ENCODE measurements at places on chromosomes 13 and 19. TPM values are rescaled to one million over a fixed set of nuclear protein-coding genes. Genes with fewer than 3 reads are reported as not detected.

- H3K27ac ChIP-seq: peak overlapping the region; percentile 51
- H3K36me3 ChIP-seq: no peaks in the 10 kb centered on the region
- DNase-seq: no peak
- H3K4me1 ChIP-seq: peaks cover 23% of the 10 kb centered on the region
- peaks cover 5% of the 10 kb centered on the region for H3K27me3 ChIP-seq
Measured at GRCh38 chr13:36530861-36531590, 98.7 kb downstream of the CCNA1 start.

- DNase-seq: no peak
- H3K27me3 ChIP-seq: no peaks in the 10 kb centered on the region
- no peak overlapping the region for H3K4me3 ChIP-seq
- no peak overlapping the region for H3K27ac ChIP-seq
- H3K4me1 ChIP-seq: no peaks in the 10 kb centered on the region
Measured at GRCh38 chr19:40674291-40674690, 16.2 kb downstream of the NUMBL start.

DNA sequence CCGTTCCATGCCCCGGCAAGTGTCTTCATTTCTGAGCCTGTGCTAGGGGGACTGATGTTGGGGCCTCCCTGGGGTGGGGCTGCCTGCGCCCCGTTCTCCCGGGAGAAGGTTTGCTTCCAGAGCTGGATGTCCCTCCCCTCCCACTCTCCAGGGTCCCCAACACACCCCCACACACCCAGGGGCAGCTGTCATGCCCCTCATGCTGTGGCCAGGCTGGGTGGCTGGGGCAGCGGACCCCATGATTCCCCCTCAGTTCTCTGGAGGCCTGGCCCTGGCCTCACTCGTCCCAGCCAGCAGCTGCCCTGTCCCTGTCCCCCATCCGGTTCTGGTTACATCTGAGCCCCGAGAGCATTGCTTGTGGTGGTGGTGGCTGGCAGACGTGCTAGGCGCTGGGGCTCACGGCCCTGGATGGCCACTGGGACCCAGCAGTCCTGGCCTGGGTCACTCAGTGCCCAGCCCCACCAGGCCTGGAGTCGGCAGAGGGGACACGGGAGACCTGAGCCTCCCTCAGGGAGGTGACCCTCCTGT lies 184.8 kb downstream of the KDM4B start:
- H3K27me3 ChIP-seq: peaks cover 7% of the 10 kb centered on the region
- no peaks in the 10 kb centered on the region for H3K4me1 ChIP-seq
- H3K36me3 ChIP-seq: peaks cover 14% of the 10 kb centered on the region

DNA sequence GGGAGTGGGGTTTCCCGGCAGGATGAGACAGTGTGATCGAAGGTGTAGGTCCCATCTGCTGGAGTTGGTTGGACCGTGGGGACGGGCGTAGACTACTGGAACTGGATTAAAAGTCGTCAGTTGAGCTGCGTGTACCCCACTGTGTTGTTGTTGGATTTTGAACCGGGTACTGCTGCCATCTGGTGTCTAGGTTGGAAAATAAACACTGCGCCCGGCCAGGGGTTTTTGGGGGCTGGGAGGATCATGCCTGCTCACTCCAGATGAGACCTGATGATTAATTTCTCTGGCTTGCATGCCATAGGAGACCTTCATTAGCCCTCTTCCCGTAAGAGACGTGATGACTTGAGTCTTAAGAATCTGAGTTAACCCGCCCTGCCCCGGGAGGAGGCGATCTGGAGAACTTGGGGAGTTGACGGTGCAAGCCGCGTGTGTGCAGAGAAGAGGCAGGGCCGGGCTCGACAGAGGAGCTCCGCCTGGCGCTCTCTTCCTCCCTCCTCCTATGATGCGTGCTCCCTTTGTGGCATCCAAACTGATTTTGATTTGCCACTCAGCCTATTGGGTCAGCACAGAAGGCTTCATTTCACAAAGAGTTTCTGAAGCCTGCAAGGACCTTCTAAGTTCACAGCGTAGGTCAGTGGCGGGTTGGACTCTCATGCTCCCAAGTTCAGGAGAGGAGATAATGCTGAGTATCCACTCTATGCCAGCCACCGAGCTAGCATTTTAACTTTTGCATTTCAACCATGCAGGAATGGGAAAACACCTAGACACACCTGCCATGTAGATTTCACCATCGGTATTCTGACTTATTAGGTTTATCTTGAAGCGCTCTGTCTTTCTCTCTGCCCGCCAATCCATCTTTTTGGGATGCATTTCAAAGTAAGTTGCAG lies 2.7 kb downstream of the UHRF1 start:
- DNase-seq: peak; percentile 55
- H3K27ac ChIP-seq: peak overlapping the region; percentile 36
- peak overlapping the region; percentile 42 for H3K4me3 ChIP-seq
- H3K36me3 ChIP-seq: no peaks in the 10 kb centered on the region
- peaks cover 5% of the 10 kb centered on the region for H3K27me3 ChIP-seq
- peaks cover 13% of the 10 kb centered on the region for H3K4me1 ChIP-seq

GRCh38 chr13:60261432-60262351 lies 98.0 kb upstream of the DIAPH3 start:
- no peak overlapping the region for H3K27ac ChIP-seq
- no peak overlapping the region for H3K4me3 ChIP-seq
- no peaks in the 10 kb centered on the region for H3K27me3 ChIP-seq
- H3K4me1 ChIP-seq: peaks cover 2% of the 10 kb centered on the region

DNA sequence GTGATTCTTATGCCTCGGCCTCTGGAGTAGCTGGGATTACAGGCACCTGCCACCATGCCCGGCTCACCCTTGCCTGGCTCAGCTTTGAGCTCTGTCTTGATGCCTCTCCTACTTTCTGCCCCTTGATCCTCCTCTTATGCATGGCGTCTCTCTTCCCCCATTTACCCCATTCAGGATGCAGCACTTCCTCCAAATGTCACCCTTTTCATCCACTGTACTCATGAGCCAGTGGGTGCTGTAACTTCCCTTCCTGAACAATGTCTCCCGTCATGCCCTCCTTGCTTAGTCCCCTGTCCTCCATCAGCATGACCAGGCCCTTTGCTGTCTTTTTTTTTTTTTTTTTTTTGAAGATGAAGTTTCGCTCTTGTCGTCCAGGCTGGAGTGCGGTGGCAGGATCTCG lies 3.4 kb upstream of the SIGLEC9 start:
- no peak for DNase-seq
- H3K36me3 ChIP-seq: no peaks in the 10 kb centered on the region
- H3K4me3 ChIP-seq: no peak overlapping the region
- H3K4me1 ChIP-seq: peaks cover 23% of the 10 kb centered on the region
- H3K27ac ChIP-seq: no peak overlapping the region

DNA sequence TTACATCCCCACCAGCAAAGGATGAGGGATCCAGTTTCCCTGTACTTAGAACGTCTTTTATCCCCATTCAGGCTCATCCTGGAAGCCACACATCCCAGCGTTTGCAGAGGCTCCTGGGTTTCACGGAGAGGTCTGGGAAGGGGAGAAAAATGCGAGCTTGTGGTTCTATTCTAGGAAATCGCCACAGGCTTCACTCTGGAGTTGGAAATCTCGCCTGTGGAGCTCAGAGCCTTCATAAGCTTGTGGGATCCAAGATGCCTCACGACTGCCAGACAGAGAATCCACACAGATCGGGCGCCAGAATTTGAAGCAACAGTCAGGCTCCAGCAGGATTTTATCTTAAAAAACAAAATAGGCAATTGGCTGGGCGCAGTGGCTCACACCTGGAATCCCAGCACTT lies 157.9 kb downstream of the PTPRS start:
- H3K27ac ChIP-seq: no peak overlapping the region
- H3K4me1 ChIP-seq: no peaks in the 10 kb centered on the region
- no peak overlapping the region for H3K4me3 ChIP-seq
- no peak for DNase-seq
- no peaks in the 10 kb centered on the region for H3K36me3 ChIP-seq

DNA sequence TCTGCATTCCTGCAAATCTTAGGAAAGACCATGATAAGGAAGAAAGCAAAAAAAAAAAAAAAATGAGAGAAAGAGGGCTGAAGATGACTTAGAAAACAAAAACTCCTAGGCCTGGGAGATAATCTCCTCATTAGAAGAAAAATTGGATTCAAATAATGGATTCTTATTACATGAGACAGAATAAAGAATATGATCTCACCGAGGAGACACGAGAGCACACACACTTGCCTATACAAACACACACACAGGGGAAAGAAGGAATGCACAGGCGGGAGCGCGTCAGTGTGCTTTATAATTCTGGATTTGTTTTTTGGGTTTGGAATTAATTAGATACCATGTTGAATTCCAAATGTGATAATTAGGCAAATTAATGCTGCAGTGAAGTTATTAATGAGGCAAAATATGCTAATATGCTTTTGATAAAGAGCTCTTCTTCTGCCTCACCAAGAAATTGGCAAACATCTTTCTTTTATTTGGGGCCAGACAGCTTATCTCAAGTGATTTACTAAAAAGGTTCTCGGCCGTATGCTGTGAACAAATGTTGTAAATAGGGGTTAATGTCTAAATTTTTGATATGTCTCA lies 36.1 kb upstream of the PCDH8 start:
- peaks cover 16% of the 10 kb centered on the region for H3K4me1 ChIP-seq
- no peaks in the 10 kb centered on the region for H3K36me3 ChIP-seq
- DNase-seq: no peak
- no peak overlapping the region for H3K27ac ChIP-seq

ZNF587B gene
- total RNA-seq: 24.5 TPM

GRCh38 chr13:110354715-110355473 lies 47.8 kb downstream of the COL4A2 start:
- H3K4me3 ChIP-seq: peak overlapping the region; percentile 24
- H3K27me3 ChIP-seq: peaks cover 14% of the 10 kb centered on the region

DNA sequence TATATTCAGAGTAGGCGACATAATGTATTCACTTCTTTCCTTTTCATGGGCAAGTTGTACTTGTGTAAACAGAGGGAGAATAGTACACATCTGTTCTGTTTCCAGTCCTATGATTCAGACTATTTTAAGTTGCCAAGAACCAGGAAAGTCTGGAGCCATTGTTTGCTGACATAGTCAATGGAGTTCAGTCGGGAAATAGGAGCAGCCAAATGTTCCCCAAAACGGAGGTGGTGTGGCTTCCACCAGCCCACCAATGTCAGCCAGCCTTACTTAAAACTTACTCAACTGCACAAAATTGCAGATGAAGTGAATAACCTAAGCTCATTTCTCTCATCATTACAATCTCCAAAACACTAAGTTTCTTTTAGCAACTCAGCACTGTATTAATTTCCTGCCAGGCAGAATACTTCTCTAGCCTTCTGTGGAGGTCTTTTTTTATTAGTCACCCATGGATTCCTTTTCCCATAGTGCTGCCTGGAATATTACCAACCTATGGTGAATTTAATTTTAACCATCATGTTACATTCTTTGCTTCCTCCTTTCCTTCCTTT lies 22.3 kb upstream of the CSNK1A1L start:
- peaks cover 4% of the 10 kb centered on the region for H3K4me1 ChIP-seq
- no peaks in the 10 kb centered on the region for H3K36me3 ChIP-seq
- no peaks in the 10 kb centered on the region for H3K27me3 ChIP-seq
- DNase-seq: no peak
- H3K4me3 ChIP-seq: no peak overlapping the region
- no peak overlapping the region for H3K27ac ChIP-seq

GRCh38 chr13:33235564-33235963 lies 50.0 kb downstream of the STARD13 start:
- no peak overlapping the region for H3K27ac ChIP-seq
- H3K4me3 ChIP-seq: no peak overlapping the region
- H3K36me3 ChIP-seq: peaks cover 48% of the 10 kb centered on the region
- H3K27me3 ChIP-seq: peaks cover 5% of the 10 kb centered on the region

- DNase-seq: peak; percentile 40
- peaks cover 12% of the 10 kb centered on the region for H3K27me3 ChIP-seq
- H3K4me1 ChIP-seq: peaks cover 21% of the 10 kb centered on the region
- H3K4me3 ChIP-seq: peak overlapping the region; percentile 95
Measured at GRCh38 chr19:49591731-49592485, 926 bp downstream of the PRR12 start.

DNA sequence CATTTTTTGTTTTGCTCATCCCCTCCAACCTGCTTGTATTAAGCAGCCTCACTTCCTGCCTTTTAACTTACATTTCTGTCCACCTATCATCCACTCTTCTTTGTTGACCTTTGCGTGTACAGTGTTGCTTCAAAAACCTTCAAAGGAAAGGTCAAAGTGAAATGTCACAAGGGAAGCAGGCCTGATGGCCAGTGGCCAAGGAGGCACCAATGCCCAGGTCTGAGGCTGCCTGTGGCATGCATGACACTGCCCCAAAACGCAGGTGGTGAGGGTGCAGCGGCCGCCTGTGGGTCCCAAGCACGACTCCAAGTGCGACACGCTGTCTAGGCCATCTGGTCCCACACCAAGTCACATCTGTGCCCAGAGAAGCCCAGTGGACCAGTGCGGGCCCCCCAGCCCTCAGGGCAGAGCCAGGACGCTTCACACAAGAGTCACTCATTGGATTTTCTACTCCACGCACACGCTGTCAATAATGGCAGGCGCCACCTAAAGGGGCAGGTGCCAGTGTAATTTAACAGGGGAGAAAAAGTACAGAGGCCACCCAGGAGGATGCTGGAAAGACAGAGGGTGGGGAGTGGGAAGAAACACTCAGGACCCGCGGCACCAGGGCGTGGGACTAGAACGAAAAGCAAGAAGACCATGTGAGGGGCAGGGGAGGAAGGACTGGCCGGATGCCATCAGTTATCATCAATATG lies 23.5 kb downstream of the SLC7A1 start:
- H3K4me1 ChIP-seq: peaks cover 17% of the 10 kb centered on the region
- no peak overlapping the region for H3K27ac ChIP-seq
- peaks cover 7% of the 10 kb centered on the region for H3K36me3 ChIP-seq
- DNase-seq: no peak

LRRC25 gene
- total RNA-seq: not detected

DNA sequence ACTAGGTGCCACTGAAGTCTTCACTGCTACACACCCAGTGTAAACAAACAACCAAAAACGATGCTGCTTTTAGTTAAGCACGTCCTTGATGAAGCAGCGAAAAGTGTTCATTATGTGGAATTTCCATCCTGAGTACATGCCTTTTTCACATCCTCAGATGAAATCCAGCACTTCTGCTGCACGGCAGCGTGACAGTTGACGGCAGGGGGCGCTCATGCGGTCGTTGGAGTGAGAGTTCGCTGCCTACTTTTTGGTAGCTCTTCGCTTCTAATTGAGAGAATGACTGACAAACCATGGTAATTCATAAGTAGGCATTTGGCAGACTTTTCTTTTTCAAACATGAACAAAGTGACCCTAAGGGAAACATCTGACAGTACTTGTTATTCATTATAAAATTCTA lies 1124.9 kb downstream of the EFNB2 start:
- peak; percentile 78 for DNase-seq
- H3K4me1 ChIP-seq: no peaks in the 10 kb centered on the region
- no peaks in the 10 kb centered on the region for H3K36me3 ChIP-seq
- H3K4me3 ChIP-seq: no peak overlapping the region
- no peaks in the 10 kb centered on the region for H3K27me3 ChIP-seq

LILRA6 gene
- not detected for total RNA-seq

- H3K36me3 ChIP-seq: no peaks in the 10 kb centered on the region
- DNase-seq: no peak
- H3K27me3 ChIP-seq: peaks cover 5% of the 10 kb centered on the region
Measured at GRCh38 chr19:38373907-38374331, 452 bp upstream of the PSMD8 start.

BRSK1 gene
- total RNA-seq: 14.1 TPM

CGB3 gene
- not detected for total RNA-seq

GRCh38 chr19:47228168-47228936 lies 2.6 kb downstream of the BBC3 start:
- no peak overlapping the region for H3K4me3 ChIP-seq
- DNase-seq: no peak
- H3K36me3 ChIP-seq: peaks cover 12% of the 10 kb centered on the region
- peaks cover 20% of the 10 kb centered on the region for H3K27me3 ChIP-seq
- peaks cover 19% of the 10 kb centered on the region for H3K4me1 ChIP-seq

ELAVL3 gene
- total RNA-seq: 0.54 TPM

Measured in endothelial cell (in vitro differentiated cells).